ENCODE measurements at places on chromosomes 1 and 21.

- no peak for DNase-seq
Observed at GRCh38 chr21:28454564-28455252, 538.0 kb downstream of the LTN1 start.

DNA sequence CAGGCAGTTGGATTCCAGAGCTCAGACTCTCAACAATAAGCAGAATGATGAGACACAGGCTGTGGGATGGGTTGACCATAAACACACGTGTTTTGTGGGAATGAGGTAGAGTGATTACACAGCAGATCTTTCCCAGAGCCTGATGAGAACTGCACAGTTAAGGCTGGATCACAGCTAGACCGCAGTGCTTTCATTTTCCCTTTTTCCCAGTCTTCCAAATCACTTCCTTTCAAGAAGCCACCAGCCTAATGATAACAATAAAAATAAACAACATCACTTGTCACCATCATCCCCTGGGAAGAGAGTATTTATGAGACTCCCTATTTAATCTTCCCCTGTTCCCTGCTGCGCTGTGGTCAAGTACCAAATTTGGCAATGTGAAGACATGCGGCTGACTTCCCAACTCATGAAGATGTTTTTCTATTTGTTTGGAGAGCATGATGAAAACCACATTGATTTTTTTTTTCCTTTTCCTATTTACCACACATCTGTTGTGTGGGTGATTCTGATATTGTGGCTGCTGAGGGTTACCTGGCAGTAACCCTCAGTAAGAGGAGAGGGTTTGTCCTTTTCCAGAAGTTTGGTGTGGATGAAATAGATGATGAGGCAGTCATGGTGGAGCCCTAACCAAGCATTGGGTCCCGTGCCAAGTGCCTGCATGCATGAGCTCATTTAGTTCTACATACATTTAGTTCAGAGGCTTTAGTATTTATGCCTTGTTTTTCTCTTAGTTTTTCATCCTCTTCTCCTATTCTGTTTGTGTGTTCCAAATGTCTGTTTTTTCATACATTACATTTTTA is 248.9 kb upstream of the HOOK1 start:
- no peak for DNase-seq

DNA sequence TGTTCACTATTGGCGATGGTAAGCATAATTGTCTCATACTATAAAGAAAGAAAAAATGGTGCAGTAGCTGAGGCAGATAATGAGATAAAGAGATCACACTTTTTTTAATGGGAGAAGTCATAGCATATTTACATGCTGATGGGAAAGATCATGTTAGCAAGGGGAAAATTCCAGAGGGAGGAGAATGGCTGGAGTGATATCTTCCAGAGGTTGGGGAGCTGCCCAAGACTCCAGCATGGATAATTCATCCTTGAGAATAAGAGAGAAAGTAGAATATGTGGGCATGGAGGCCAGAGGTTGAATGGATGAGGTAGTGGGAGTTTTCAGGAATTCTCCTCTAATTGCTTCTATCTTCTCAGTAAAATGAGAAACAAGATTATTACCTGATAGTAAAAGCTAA is 45.8 kb upstream of the RGS1 start:
- no peak for DNase-seq

- no peak for DNase-seq
Observed at GRCh38 chr1:181128592-181129497, 40.3 kb downstream of the IER5 start.

All from stimulated activated CD8-positive, alpha-beta memory T cell treated with anti-CD3 and anti-CD28 coated beads, Interleukin-15, amount 100 ng/mL, for 1 hour (primary cell).